Activated naive CD4-positive, alpha-beta T cell treated with anti-CD3 and anti-CD28 coated beads, Interleukin-2, amount 50 U/mL, for 72 hours (primary cell): ENCODE measurements at places on chromosomes 1 and 21.

- DNase-seq: no peak
Observed at GRCh38 chr1:100627936-100628335, 90.0 kb downstream of the GPR88 start.

DNA sequence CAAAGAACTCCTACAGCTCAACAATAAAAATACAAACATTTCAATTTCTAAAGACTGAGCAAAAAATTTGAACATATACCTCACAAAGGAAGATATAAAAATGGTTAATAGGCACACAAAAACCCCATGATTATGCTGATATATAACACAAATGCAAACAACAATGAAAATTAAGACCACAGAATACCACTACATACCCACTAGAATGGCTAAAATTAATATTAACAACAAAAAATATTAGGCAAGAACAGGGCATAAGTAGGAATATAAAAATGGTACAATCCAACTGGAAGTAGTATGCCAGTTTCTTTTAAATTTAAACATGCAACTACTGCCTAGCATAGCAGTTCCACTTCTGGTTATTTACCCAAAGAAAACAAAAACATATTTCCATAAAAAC is 77.3 kb downstream of the CDC42BPA start:
- no peak for DNase-seq

- no peak for DNase-seq
Observed at GRCh38 chr1:63975481-63975880, 201.7 kb downstream of the ROR1 start.

GRCh38 chr1:201870397-201870796 is 18.3 kb upstream of the SHISA4 start:
- DNase-seq: no peak

DNA sequence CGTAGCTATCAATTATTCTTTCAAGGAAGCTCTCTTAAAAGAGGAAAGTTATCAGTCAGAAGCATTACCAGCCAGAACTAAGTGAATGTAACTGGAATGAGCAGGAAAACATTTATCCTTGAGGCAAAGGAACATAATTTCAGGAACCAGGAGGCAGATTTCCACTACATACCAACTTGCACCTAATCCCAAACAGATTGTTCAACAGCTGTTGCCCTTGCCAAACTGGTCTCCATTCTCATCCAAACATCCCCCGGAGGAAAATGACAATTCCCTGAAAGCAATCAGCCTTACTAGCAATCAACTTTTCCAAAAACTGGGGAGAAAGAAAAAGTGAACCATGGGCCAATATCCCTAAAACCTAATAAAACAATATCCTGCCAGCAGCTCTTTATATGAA is 35.0 kb downstream of the ENAH start:
- no peak for DNase-seq
